Globus pallidus (tissue), 1 donor: ENCODE measurements at places on chromosomes 13 and 19.
A peak's percentile ranks its signal among the peaks of the same experiment; 100 is the strongest.

DNA sequence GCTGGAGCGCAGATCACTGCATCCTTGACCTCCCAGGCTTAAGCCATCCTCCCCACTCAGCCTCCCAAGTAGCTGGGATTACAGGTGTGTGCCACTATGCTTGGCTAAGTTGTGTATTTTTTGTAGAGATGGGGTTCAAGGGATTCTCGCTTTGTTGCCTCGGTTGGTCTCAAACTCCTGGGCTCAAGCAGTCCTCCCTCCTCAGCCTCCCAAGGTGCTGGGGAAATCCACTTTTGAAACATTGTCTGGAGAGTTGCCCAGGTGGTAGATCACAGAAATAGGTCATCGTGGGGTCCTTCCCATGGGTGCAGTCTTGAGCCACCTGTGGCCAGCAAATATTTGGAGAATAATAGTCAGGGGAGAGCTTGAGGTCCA lies 5.2 kb downstream of the LDLR start:
- no peak for DNase-seq

- DNase-seq = no peak
Observed at GRCh38 chr19:10338940-10339339, 484 bp downstream of the ICAM3 start.

GRCh38 chr13:41492432-41493260 lies 35.3 kb downstream of the RGCC start:
- DNase-seq = no peak

GRCh38 chr13:112104881-112105234 lies 37.9 kb downstream of the SOX1 start:
- no peak for DNase-seq

- no peak for DNase-seq
Observed at GRCh38 chr13:75324413-75324940, 157.5 kb downstream of the TBC1D4 start.

GRCh38 chr19:3366753-3367627 lies 607 bp downstream of the NFIC start:
- DNase-seq = peak; percentile 59

GRCh38 chr19:18058208-18059009 lies 28.3 kb downstream of the IL12RB1 start:
- DNase-seq = peak; percentile 83

DNA sequence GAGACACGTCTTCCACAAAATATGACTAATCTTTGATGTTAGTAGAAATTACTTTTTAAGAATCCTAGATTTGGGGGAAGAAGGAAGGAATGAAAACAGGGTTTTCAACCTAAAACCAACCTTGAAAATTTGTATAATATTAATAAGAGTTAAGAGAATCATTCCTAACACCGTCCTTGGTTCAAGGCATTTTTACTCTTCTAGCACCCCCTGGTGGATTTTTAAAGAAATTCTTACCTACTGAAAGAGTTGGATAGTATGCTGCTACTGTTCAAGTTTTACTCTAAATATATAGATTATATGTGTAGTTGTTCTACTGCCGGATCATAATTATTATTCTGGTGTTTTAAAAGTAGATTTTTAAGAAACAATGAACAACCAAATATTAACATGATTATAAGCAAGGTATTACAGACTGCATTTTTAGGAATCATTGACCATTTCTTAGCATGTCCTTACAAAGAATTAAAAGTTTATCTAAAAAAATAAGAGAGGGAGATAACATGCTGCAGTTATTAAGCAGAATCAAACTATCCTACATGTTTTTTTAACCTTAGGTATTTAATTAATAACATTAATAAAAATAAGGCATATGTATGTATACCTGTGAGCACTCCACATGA lies 7.4 kb upstream of the SLITRK6 start:
- DNase-seq = peak; percentile 66

DNA sequence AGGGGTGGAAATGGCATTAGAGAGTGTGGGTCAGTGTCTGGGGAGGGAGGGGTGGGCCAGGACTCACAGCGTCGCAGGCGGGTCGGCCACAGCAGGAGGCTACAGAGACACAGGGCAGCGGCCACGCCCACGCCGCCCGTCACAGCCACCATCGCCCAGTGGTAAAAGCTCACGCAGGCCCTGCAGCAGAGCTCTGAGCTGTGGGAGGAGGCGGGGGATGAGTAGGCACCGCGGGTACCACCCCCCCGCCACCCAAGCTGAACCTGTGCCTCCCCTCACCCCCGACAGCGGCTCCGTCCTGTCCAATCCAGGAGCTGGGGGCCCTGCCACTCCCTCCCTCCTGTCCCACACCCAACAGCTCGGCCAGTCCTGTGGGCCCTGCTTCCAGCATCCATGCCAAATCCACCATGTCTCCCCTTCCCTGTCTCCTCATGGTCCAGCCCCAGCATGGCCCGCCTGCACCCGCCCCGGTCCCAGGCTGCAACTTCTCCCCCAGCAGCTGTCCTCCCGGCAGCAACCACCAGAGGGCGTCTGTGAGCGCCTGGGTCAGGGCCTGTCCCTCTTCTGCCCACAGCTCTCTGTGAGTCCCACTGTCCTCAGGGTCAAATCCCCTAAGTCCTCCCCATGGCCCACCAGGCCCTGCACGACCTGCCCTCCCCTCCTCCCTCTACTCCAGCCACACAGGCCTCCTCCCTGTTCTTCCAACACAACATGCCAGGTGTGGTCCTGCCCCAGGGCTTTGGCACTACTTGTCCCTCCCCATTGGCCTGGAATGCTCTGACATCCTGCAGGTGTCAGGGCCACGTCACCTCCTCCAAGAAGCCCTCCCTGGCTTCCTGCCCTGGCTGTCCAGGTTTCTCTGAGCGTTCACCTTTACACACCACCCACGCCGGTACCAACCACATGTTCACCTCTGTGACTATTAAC lies 6.0 kb downstream of the TEKTIP1 start:
- DNase-seq = peak; percentile 90

DNA sequence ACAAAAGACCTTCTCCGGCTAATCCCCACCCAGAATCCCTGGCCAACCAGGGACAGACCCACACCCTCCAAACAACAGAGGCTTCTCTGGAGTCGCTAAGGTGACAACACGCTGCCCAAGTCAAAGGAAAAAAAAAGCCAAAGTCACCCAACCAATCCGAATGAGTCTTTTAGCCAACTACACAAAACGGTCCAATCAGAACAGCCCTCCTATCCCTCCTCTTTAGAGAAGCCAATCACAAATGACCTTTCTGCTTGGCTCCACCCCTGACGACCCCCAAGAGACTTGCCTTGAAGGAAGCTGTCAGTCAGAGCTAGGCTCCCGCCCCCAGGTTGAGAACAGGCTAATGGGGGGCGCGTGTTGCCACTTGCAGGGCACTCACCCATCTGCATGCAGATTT lies 6.6 kb upstream of the FBXW9 start:
- DNase-seq = no peak

DNA sequence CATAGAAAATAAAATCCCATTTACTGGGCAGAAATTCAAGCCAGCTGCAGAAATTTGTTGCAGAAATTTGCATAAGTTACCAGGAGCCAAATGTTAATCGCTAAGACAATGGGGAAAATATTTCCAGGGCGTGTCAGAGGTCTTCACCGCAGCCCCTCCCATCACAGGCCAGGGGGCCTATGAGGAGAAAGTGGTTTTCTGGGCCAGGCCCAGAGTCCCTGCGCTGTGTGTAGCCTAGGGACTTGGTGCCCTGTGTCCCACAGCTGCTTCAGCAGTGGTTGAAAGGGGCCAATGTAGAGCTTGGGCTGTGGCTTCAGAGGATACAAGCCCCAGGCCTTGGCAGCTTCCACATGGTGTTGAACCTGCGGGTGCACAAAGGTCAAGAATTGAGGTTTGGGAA lies 278.9 kb upstream of the PCDH9 start:
- DNase-seq = no peak

DNA sequence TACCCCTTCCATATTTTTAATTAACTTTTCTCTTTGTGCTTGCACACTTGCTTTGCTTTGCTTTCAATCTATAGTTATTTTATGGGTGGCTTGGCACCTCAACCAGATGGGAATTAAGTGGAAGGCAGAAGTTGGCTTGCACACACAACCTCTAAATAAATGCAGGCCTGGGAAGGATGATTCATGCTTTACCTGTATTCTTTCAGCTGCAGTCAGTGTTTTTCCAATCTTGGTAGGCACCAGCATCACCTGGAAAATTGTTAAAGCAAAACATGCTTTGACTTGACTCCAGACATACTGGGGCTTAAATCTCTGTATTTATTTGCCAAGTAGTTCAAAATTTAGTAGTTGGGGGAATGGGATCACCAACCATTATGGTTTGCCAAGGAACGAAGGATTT lies 543.0 kb downstream of the GPC6 start:
- no peak for DNase-seq

DNA sequence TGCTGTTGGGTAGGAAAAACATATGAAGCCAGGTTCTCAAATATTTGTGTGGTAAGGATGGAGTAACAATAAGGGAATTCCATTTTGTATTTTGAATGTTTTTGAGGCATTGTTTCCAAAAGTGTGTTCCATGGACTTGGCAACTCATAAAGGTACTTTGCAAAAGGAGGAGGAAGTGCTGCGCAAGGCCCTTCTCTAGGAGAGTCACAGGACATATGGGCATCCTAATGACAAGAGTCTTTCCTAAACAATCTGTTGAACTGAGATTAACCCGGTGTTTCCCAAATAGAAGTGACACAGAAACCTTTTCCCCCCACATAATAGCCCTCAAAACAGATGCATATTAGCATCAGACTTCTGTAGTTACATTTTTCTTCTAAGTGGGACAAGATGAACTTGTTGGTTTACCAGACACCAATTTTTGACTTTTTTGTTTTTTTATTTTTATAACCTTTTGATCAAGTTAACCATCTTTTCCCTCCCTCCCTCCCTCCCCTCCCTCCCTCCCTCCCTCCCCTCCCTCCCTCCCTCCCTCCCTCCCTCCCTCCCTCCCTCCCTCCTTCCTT lies 209.3 kb downstream of the PCCA start:
- DNase-seq = no peak

GRCh38 chr13:74090869-74091605 lies 43.2 kb downstream of the KLF12 start:
- DNase-seq = no peak

DNA sequence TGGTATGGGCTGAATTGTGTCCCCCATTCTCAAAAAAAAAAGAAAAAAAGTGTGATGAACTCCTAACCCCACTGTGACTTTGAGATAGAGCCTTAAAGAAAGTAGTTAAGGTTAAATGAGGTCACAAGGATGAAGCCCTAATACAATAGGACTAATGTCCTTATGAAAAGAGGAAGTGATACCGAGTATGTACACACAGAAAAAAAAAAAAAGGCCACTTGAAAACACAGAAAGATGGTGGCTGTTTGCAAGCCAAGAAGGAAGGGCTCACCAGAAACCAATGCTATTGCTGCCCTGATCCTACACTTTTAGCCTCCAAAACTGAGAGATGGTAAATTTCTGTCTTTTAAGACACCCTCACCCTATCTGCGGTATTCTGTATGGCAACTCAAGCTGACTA lies 955.6 kb downstream of the PCDH17 start:
- DNase-seq = no peak

DNA sequence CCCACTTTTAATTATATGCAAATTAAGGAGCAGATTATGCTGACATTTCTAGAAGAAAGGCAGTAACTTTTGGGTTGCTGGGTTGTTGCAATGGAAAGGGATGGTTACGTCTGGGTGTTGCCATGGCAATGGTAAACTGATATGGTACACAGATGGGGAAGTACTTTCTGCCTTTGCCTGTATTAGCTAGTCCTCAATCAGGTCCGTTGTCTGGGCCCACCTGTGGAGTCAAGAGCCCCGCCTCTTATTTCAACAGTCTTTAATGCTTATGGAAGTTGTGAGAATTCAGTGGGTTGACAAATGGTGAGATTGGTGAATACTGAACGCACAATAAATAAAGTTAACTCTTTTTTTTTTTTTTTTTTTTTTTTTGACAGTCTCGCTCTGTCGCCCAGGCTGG lies 30.6 kb upstream of the DPP9 start:
- no peak for DNase-seq

GRCh38 chr19:29324291-29324680 lies 111.3 kb upstream of the UQCRFS1 start:
- DNase-seq = no peak

- DNase-seq = no peak
Observed at GRCh38 chr13:20798027-20798426, 24.3 kb upstream of the EEF1AKMT1 start.

DNA sequence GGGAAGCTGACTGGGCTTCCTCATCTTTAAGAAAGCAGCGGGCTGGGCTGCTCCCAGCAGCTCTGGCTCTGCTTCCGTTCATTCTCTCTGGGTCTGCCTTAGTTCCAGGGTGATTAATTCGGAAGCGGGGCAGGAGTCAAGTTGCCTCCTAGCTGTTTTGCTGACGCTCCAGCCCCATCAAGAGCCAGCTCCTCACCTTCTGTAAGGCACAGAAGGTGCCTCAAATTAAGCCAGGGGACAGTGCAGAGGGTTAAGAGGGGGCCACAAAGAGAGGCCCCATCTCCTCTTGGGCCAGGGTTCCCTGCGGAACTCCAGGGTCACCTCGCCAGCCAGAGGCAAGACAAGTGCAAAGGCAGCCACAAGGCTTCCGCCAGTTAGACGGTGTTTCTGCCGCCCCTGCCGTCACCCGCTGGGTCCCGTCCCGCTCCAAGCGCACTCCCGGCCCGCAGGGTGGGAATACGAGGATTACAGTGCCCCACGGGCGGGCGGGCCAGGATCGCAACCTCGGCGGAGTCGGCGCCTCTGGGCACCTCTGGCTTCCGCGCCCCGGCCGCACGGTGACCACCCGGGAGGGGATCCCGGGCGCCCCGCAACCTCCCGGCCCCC lies 508 bp downstream of the SLC15A1 start:
- DNase-seq = no peak

- DNase-seq = no peak
Observed at GRCh38 chr13:36207672-36208071, 6.7 kb downstream of the SOHLH2 start.

DNA sequence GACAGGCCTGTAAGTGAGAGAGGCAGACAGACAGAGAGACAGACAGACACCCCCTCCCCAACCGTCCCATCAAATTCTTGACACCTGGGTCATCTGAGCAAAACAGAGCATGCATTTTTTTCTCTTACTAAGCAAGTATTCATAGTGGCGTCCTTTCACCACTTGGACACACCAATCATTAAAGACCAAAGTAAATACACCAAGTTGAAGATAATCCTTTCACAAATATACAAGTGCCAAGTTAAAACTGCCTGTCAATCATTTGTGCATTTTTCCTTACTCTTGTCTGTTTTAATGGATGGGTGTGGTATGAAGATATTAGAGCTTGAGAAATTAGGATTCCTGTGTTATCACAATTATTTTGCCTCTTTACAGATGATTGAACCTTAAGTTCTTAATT lies 337.3 kb downstream of the ATP8A2 start:
- DNase-seq = no peak

- no peak for DNase-seq
Observed at GRCh38 chr13:30339738-30340330, 32.5 kb upstream of the KATNAL1 start.

GRCh38 chr13:31945202-31945961 lies 86.2 kb upstream of the FRY start:
- DNase-seq = no peak

GRCh38 chr13:111517641-111518010 lies 197.2 kb downstream of the TEX29 start:
- no peak for DNase-seq

GRCh38 chr13:40181203-40181845 lies 485.1 kb downstream of the FOXO1 start:
- DNase-seq = no peak

- DNase-seq = no peak
Observed at GRCh38 chr19:43470288-43470687, 4.9 kb upstream of the LYPD3 start.

- DNase-seq = no peak
Observed at GRCh38 chr19:18523841-18524240, 2.0 kb upstream of the ELL start.

GRCh38 chr13:34308725-34309124 lies 490.8 kb downstream of the RFC3 start:
- no peak for DNase-seq
